Activated CD4-positive, CD25-positive, alpha-beta regulatory T cell (primary cell): ENCODE measurements at places on chromosomes 1 and 21.

DNA sequence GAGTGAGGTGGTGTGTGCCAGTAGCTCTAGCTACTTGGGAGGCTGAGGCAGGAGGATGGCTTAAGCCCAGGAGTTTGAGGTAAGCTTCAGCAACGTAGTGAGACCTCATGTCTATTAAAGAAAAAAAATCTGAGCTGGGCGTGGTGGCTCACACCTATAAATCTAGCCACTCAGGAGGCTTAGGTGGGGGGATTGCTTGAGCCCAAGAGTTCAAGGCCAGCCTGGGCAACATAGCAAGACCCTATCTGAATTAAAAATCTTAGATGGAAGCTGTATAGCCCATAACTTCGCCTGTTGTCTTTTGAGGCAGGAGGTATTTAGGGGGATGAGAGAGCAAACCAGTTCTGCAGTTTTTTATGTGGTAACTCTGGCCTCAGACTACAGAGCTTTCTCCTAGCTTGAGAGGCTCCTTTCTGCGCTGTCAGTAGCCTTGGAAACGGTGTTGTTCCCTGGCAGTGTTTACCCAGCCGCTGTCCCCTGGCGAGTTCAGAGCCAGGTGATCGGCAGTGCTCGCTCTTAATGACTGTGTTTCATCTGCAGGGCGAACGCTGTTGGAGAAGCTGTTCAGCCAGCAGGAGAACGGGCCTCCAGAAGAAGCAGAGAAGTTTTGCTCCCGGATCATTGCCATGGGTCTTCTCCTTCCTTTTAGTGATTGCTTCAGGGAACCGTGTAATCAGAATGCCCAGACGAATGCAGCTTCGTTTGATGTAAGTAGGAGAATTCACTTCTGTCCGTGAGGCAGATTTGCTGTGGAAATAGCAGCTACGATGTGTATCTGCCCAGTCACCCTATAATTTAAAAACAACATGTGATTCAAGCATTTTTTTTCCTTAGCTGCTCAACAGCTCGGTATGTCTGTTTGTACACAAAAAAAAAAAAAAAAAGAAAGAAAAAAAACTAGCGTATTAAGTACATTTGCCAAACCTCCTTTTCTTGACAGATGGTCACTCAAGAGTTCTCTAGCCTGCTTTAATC is 31.2 kb downstream of the FMN2 start:
- no peak for DNase-seq

DNA sequence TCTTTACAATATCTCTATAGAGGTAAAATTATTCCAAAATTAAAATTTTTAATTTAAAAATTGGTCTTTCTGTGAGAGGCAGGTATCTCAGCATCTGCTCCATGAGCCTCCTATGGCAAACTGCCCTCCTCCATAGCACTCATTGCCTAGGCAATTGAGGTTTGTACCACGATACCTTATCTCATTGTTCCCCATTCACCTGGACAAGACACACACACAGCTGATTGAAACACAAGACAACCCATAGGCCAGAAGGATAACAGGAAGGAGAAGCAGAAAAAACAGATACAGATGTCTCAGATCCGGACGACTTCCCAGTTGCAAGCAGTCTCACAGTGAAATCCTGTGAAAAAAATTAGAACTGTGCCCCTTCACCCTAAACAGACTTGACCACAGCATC is 24.3 kb downstream of the RHBDL2 start:
- DNase-seq: no peak

- no peak for DNase-seq
Observed at GRCh38 chr1:28927648-28928313, 13.4 kb downstream of the EPB41 start.

- DNase-seq: no peak
Observed at GRCh38 chr21:15183813-15184257, 119.0 kb upstream of the NRIP1 start.

- DNase-seq: no peak
Observed at GRCh38 chr1:88731475-88732269, 47.6 kb downstream of the PKN2 start.

GRCh38 chr1:154742606-154743005 is 127.5 kb downstream of the KCNN3 start:
- DNase-seq: no peak

DNA sequence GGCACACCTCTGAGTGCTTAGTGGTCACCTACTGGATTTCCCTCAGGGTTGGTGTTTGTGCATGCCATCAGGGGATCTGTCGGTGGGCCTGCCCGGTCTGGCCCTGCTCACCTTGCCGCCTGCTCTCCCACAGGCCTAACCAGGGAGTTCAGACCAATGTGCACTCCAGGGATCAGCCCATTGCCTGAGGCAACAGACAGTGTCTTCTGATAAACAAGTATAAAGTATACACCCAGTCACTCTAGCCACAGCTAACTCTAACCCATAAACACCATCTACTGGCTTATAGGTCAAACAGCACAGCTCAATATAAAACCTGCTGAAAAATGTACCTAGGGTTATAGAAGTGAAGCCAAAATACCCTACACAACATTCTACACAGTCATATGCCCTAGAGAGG is 1300.0 kb downstream of the PLA2G4A start:
- DNase-seq: no peak

GRCh38 chr21:31520561-31521098 is 138.9 kb upstream of the SOD1 start:
- DNase-seq: no peak

DNA sequence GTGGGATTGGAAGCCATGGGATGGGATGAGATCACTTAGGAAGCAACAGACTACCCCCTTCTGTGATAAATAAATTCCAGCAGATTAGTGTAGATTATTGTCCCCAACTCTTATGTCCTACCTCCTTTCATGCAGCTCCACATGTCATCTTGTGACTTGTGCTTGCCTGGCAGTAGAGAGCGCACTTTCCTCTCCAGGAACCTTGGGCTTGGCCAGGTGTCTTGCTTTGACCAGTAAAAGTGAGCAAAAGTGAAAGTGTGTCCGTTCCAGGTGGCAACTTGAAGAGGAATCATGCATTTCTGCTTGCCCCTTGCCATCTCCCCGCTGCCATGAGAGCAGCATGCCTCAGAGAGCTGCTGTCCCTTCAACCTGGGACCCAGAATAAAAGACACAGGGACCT is 122.9 kb upstream of the ERG start:
- DNase-seq: no peak

DNA sequence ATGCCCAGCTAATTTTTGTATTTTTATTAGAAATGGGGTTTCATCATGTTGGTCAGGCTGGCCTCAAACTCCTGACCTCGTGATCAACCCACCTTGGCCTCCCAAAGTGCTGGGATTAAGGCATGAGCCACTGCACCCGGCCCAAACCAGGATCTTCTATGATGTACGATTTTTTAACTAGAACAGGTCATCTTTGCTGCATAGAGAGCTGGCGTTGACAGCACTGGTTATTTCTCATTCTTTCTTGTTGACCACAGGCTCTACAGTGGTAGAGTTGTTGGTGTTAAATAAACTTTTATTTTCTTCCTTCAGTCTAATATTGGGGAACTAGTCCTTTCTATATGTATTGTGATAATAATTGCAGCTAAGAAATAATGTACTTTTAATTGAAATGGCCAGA is 3.8 kb upstream of the MAB21L3 start:
- no peak for DNase-seq

- no peak for DNase-seq
Observed at GRCh38 chr1:1034439-1034781, 14.5 kb downstream of the AGRN start.

DNA sequence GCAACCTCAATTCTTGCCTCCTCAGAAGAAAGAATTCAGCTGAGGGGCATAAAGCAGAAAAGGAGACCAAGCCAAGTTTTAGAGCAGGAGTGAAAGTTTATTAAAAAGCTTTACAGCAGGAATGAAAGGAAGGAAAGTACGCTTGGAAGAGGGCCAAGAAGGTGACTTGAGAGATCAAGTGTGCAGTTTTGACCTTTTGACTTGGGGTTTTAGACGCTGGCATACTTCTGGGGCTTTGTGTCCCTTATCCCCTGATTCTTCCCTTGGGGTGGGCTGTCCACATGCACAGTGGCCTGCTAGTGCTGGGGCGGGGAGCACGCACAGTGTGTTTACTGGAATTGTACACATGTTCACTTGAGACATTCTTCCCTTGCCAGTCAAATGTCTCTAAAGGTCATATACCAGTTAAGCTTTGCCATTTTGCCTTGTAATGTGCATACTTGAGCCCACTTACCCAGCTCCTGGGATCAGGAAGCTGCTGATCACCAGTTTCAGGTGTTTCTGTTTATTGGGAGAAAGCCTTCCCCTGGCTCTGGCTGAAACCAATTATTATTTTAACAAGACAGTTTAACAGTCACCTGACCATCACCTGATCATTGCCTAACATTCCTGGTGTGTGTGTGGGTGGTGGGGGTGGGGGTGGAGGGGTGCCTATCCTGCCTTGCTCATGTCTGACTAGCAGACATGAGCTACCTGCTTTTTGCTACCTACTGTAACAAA is 36.2 kb downstream of the UTP25 start:
- no peak for DNase-seq

- no peak for DNase-seq
Observed at GRCh38 chr21:45863267-45863666, 118.3 kb upstream of the COL6A1 start.

GRCh38 chr1:8061673-8062386 is 35.7 kb upstream of the ERRFI1 start:
- DNase-seq: no peak

DNA sequence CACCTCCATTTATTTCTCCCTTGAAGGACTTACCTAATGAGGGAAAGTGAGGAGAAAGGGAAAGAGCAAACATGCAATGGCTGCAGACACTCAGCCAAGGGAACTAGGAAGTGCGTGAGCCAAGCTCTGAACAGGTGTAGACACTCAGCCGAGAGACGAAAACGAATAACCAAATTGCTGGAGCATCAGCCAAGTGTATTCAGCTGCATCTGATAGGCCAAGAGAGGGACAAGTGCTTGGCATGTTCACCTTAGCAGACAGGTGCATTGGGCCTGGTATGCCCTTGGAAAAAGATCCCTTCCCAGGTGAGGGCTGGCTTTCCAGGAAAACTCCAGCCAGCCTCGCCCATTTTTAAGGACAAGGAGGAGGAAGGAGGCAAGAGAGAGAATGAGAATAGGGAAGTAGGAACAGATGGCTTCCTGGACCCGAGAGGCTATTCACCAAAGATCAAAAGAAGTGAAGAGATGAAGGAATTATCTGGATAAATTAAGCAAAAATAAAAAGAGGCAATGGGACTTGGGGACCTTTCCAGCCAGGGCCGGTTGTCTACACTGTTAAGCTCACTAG is 184.7 kb downstream of the TOMM20 start:
- DNase-seq: no peak

DNA sequence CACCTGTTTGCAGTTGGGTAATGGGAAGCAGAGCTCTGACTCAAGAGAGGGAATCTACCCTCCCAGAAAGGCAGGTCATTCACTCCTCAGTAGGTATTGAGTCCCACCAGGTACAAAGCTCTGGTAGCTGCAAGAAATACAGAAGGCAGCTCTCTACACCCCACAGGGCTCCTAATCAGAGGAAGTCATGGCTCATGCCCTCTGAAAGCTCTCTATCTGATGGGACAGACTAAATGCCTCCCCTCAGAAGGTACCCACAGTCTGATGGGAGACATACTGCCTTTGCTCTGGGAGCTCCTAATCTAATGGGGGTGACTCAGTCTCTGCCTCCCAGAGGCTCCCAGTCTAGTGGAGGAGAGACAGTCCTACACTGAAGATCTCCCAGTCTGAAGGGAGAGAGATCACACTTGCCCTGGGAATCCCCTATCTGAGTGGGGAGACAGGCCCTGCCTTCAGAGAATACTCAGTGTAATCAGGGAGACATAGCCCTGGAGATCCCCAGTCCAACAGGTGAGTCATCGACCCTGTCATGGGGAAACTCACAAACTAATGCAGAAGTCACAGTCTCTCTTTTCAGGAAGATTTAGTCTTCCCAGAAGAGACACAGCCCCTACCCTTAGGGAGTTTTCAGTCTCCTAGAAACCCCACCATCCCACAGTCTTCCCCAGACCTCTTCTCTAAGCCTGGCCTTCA is 23.7 kb downstream of the CAMK1G start:
- DNase-seq: no peak

GRCh38 chr1:170661646-170662411 is 2.1 kb upstream of the PRRX1 start:
- no peak for DNase-seq

GRCh38 chr1:82160903-82161302 is 360.2 kb downstream of the ADGRL2 start:
- DNase-seq: no peak

GRCh38 chr1:235624721-235625333 is 24.8 kb downstream of the GNG4 start:
- no peak for DNase-seq

GRCh38 chr1:77175230-77175844 is 43.9 kb downstream of the PIGK start:
- no peak for DNase-seq

GRCh38 chr1:152141971-152142584 is 16.9 kb downstream of the RPTN start:
- DNase-seq: no peak

DNA sequence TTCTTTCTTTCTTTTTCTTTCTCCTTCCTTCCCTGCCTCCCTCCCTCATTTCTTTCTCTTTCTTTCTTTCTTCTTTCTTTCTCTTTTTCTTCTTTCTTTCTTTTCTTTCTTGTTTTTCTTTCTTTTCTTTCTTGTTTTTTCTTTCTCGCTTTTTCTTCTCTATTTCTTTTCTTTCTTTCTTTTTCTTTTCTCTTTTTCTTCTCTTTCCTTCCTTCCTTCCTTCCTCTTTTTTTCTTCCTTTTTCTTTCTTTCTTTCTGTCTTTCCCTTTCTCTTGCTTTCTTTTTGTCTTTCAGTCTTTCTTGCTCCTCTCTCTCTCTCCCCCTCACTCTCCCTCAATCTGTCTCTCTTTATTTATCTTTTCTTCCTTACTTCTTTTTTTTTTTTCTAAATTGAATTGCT is 472.0 kb upstream of the CHRM3 start:
- no peak for DNase-seq
